Fibroblast of lung (primary cell): ENCODE measurements at places on chromosomes 3 and 15. TPM values are rescaled to one million over a fixed set of nuclear protein-coding genes. Genes with fewer than 3 reads are reported as not detected.

DNA sequence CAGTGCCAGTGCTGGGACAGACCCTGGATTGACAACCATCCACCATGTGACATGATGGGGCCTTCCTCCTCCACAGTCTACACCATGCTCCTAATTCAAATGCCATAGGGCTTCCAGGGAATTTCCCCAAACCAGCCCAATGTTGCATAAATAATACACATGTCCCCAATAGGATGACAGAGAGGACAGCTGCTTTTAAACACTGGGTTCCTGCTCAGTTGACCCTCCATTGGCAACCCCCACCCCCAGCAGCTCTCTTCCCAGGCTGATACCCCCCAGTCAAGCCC, 28.3 kb upstream of the ATP2B2 start:
- no peaks in the 10 kb centered on the region for H3K4me1 ChIP-seq
- no peak overlapping the region for H3K27ac ChIP-seq
- no peaks in the 10 kb centered on the region for H3K36me3 ChIP-seq
- H3K4me3 ChIP-seq = no peak overlapping the region
- H3K27me3 ChIP-seq = no peaks in the 10 kb centered on the region
- DNase-seq = no peak

DNA sequence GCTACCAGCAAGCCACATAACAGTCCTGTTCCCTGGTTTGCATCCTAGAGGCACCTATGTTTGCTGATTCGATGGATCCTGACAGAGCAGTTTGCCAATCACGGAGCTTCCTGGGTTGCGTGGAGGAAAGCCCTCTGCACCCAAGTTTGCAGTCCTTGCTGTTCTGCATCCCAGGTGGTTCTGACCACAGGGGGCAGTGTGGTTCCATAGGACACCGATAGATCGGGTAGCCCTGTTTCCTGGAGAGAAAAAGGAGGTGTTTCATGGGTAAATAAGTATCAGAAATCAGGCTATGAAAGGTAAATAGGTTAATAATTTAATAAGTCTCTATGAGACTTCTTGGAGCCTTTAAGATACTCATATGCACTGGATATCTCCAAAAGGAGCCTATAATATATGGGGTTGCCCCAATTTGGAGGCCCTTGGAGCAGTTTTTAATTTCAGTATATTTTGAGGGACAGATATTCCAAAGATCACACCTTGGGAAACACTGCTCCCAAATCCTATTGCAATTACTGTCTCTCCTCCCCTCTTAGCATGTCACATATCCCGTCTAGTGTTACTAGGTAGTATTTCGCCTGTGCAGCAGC, 194.6 kb upstream of the TPM1 start:
- H3K36me3 ChIP-seq = no peaks in the 10 kb centered on the region
- DNase-seq = peak; percentile 50
- no peak overlapping the region for H3K4me3 ChIP-seq
- H3K27me3 ChIP-seq = no peaks in the 10 kb centered on the region

DNA sequence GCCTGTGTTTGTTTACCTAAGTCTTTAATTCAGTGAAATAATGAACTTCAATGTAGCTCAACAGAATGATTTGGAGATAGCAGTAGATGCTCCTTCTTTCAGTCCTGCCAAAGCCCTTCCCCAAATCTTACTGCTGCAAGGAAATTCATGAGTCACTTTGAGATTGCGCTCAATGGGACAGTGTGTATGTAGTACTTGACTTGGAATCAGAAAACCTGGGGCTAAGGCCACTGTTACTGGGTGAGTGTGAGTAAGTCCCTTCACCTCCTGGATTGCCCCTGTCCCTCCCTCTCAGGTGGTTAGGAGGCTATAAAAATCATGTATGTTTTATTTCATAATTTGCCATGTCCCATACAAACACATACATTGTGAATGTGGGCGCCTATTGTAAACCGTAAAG, 29.9 kb downstream of the ATP13A5 start:
- no peaks in the 10 kb centered on the region for H3K27me3 ChIP-seq
- no peaks in the 10 kb centered on the region for H3K4me1 ChIP-seq
- H3K4me3 ChIP-seq = no peak overlapping the region
- H3K27ac ChIP-seq = no peak overlapping the region
- no peak for DNase-seq
- H3K36me3 ChIP-seq = no peaks in the 10 kb centered on the region

- no peak overlapping the region for H3K27ac ChIP-seq
- H3K4me3 ChIP-seq = no peak overlapping the region
- H3K4me1 ChIP-seq = no peaks in the 10 kb centered on the region
- no peaks in the 10 kb centered on the region for H3K27me3 ChIP-seq
- H3K36me3 ChIP-seq = no peaks in the 10 kb centered on the region
These were observed 17.2 kb downstream of the CASR start for GRCh38 chr3:122200661-122201060.

Gene PLXNB1
- 37.2 and 44.6 TPM in 2 replicates for total RNA-seq

Gene ANKUB1
- total RNA-seq = not detected in 2 replicates

Gene CCDC13
- total RNA-seq = 0.51 and 0.66 TPM in 2 replicates

DNA sequence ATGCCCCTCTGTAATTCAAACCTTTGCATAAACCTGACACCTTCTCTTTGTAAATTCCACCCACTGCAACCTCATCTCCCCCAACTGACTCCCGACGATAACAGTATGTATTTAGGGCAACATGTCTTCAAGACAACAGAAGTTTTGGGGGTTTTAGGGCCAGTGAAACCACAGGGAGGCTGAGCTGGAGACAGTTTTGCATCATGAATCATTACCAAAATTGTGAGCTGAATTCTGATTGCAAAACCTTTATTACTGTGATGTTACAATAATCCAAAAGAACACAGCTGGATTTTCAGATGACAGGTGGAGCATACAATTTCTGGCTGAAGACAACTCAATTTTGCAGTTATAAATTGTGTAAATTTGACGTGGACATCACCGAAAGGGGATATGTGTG, 281.3 kb upstream of the TTC14 start:
- no peaks in the 10 kb centered on the region for H3K36me3 ChIP-seq
- DNase-seq = peak; percentile 2
- no peak overlapping the region for H3K27ac ChIP-seq
- no peaks in the 10 kb centered on the region for H3K27me3 ChIP-seq

GRCh38 chr15:41804361-41804760, 23.5 kb upstream of the JMJD7 start:
- H3K4me1 ChIP-seq = peaks cover 8% of the 10 kb centered on the region
- peaks cover 2% of the 10 kb centered on the region for H3K36me3 ChIP-seq
- H3K27ac ChIP-seq = no peak overlapping the region

DNA sequence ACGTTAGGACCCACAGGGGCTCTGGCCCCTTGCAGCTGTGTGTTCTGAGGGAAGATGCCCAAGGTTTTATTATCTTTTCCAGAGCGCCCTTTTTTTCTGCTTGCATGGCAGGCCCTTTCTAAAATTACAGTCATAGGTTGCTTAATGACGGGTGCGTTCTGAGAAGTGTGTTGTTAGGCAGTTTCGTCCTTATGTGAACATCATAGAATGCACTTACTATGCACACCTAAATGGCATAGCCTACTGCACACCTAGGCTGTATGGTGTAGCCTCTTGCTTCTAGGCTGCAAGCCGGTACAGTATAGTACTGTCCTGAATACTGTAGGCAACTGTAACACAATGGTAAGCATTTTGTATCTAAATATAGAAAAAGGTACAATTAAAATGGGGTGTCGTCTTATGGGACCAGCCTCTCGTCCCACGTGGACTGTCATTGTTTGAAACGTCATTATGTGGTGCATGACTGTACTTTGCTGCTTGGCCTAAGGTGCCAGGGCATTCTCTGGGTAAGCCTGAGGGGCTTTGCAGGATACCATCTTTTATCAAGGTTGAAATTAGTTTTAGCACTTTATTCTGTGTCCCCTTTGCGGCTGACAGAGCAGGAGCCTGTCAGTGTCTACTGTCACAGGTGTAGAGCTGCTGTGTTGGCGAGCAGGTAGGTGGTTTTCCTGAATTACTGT, 10.9 kb downstream of the KLF13 start:
- no peak overlapping the region for H3K4me3 ChIP-seq
- H3K4me1 ChIP-seq = peaks cover 17% of the 10 kb centered on the region
- H3K27me3 ChIP-seq = no peaks in the 10 kb centered on the region
- DNase-seq = no peak
- no peak overlapping the region for H3K27ac ChIP-seq
- H3K36me3 ChIP-seq = no peaks in the 10 kb centered on the region

Gene FETUB
- not detected in 2 replicates for total RNA-seq

- H3K4me1 ChIP-seq = no peaks in the 10 kb centered on the region
- no peak overlapping the region for H3K4me3 ChIP-seq
- H3K27ac ChIP-seq = no peak overlapping the region
- DNase-seq = no peak
These were observed 139.7 kb upstream of the HES1 start for GRCh38 chr3:193996221-193996620.

DNA sequence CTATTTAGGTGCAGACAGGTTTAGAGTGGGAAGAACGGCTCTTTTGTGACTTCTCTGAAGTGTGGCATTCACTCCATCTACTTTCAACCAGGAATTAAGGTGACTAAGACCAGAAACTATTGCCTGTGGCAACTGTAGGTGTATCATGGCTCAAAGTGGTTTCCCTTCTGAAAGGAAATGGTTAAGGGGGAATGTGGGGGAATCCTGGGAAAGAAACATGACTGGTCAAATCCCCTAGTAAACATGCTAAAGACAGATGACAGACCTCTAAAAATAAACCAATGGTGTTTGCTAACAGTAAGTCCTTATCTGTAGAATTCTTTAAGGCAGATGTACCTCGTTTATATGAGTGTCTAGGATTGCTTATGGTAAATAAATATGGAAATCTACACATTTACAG, 56.9 kb downstream of the MEGF11 start:
- H3K36me3 ChIP-seq = no peaks in the 10 kb centered on the region
- H3K4me3 ChIP-seq = no peak overlapping the region
- no peak overlapping the region for H3K27ac ChIP-seq
- DNase-seq = no peak

DNA sequence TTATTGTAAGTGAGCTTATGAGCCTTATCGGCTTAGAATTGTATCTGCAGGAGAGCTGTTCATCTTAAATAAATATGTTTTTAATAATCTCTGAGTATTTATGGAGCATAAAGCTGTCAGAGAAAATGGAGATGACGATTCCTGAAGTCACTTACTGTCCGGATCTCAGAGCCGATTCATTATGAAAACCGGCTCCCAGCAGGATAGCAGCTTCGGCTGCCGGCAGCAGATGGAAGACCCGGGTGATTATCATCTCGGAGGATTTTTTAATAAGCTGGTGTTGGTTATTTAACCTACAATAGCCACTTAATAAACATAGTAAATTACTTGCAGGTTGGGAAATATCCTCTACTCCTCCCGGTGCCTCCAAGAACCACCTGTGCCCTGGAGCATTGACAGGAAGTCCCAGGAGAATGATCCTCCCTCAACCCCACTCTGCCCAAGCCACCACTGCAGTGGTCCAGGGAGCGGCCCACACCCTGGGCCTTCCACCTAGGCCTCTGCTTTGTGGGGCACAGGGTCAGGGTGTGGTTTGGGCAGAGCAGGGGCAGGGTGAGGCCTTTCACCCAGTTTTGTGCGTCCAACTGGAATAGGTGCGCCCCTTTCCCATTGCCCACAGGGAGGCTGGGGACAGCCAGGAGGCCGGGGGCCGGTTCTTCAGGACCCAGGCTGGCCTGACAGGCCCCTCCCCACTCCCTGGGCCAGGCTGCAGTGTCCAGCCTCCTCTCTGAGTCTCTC, 42.2 kb upstream of the PRR23E start:
- no peak overlapping the region for H3K27ac ChIP-seq
- no peaks in the 10 kb centered on the region for H3K27me3 ChIP-seq
- DNase-seq = no peak

GRCh38 chr3:64431526-64432091, 206.3 kb upstream of the PRICKLE2 start:
- no peaks in the 10 kb centered on the region for H3K27me3 ChIP-seq
- no peaks in the 10 kb centered on the region for H3K4me1 ChIP-seq
- DNase-seq = no peak

DNA sequence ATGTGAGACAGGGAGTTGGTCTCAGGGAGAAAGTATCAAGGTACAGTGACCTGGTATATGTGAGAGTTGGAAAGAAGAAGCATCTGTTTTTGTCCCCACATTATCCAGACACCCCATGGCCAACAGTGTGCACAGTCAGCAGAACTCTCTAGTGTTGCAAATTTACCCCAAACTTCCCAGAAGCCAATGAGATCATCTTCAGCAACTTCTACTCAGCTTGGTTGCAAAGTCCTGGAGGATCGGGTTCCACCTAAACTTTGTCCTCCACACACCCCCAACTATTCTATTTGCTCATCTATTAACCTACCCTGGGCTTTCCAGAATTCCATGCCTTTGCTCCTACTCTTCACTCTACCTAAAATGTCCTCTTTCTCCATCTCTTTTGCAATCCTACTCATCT, 15.7 kb downstream of the RBSN start:
- H3K27ac ChIP-seq = no peak overlapping the region
- no peaks in the 10 kb centered on the region for H3K4me1 ChIP-seq
- H3K4me3 ChIP-seq = no peak overlapping the region
- no peaks in the 10 kb centered on the region for H3K27me3 ChIP-seq
- no peak for DNase-seq

DNA sequence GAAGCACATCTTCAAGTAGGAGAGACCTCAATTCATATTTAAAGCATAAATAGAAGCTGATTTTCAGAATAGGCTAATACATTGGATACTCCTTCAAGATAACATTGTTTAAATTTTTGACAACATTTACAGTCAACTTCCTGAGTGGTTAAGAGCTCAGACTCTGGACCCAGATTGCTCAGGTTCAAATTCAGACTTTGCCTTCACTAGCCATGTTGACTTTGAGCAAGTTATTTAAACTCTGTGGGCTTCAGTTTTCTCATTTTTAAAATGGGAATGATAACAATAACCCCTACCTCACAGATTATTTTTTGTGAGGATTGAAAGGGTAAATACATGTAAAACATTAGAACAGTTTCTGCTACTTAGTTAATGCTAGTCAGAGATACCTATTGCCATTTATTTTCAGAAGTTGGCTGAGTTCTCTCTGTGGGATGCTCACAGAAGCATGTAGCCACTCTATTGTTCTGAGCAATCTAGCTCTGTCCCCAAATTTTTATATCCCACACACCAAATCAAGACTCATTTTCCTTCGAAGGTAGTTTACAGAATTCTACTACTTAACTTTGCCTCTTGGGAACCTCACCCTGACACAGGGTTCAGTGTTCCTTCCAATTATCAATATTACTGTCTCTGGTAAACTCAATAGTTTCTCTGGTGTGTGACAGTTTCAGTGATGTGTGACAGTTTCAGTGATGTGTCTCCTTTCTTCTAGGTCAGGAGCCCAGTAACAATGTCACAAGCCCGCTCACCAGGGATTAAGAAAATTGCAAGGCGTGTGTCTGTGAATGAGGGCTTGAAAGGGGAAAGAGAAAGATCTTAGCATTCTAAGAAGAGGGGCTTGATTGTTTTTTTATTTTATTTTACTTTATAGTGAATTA, 79.4 kb upstream of the OSTN start:
- no peak overlapping the region for H3K4me3 ChIP-seq
- H3K27ac ChIP-seq = no peak overlapping the region
- no peak for DNase-seq
- H3K36me3 ChIP-seq = no peaks in the 10 kb centered on the region
- no peaks in the 10 kb centered on the region for H3K27me3 ChIP-seq

Gene LRRK1
- 8.7 and 12.2 TPM in 2 replicates for total RNA-seq
